ENCODE measurements at places on chromosomes 6 and 20.

DNA sequence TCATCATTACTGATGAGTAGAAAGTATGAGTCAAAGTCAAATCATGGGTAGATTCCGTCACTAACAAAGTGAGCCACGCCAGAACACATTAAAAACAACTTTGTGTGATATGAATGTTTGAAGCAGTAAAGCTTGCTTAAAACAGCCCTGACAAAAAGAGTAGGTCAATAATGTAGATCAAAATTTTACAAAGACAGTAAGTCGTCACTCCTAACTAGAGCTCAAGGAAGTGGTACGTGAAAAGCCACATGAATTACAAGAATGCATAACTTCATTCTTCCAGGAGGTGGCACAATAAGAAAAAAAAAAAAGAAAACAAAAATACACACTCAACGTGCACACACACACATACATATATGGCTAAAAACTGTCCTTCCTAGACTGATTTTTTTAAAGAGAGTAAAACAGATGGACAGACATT is 69.9 kb downstream of the HACE1 start:
- no peak for DNase-seq

DNA sequence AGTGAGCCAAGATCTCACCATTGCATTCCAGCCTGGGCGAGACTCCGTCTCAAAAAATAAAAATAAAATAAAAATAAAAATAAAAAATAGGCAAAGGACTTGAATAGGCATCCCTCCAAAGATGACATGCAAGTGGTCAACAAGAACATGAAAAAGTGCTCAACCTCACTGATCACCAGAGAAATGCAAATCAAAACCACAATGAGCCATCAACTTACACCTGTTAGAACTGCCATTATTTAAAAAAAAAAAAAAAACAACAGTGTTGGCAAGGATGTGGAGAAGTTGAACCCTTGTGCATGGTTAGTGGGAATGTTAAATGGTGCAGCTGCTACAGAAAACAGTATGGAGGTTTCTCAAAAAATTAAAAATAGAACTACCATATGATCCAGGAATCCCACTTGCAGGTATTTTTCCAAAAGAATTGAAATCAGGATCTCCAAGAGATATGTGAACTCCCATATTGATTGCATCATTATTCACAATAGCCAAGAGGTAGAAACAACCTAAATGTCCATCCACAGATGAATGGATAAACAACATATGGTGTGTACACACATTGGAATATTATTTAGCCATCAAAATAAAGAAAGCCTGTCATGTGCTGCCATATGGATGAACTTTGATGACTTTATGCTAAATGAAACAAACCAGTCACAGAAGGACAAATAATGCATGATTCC is 2.8 kb downstream of the C20orf203 start:
- DNase-seq: no peak

GRCh38 chr6:117078624-117079023 is 186.7 kb upstream of the VGLL2 start:
- no peak for DNase-seq

- DNase-seq: no peak
These were observed 63.5 kb downstream of the HACE1 start for GRCh38 chr6:104796031-104796785.

- no peak for DNase-seq
These were observed 62.3 kb downstream of the ESR1 start for GRCh38 chr6:151869787-151870186.

DNA sequence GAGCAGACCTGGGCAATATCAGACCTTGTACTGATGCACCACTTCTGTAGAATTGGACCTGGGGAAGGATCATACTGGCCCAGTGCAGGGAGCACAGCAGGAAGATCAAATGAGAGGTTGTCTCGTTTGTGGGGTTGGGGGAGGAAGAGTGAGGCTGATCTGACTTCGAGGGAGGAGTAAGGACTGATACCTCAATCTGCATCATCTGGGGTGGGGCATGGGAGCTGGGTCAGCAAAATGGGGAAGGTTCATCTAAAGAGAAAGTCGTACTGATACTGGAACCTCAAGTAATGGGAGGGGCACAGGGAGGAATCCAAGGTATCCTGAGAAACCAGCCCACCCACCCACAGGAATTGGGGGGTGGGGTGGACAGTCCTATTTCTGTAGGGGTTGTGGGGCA is 3.7 kb downstream of the RNF39 start:
- no peak for DNase-seq

DNA sequence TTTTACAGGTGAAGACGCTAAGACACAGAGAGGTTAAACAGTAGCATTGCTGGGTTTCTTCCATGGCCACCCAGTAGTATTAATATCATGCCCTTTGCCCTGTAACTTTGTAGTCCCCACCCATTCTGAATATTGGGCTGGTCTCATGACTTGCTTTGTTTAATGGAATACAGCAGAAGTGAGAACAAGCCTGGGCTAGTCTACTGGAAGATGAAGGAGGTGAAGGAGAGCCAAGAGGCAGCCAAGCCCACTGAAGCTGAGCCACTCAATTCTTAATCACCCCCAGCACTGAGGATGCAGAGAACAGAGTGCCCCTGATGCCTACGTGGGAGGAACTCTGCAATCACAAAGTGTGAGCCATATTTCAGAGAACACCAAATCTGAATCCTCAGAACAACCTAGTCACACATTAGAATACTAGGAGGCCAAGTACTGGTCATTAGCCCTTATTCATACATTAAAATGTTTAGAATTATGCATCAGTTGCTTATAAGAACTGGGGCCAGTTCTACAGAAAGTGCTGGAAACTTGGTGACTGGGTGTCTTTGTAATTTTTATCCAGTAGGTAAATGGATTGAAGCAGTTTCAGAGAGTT is 270.1 kb upstream of the PRND start:
- DNase-seq: no peak

DNA sequence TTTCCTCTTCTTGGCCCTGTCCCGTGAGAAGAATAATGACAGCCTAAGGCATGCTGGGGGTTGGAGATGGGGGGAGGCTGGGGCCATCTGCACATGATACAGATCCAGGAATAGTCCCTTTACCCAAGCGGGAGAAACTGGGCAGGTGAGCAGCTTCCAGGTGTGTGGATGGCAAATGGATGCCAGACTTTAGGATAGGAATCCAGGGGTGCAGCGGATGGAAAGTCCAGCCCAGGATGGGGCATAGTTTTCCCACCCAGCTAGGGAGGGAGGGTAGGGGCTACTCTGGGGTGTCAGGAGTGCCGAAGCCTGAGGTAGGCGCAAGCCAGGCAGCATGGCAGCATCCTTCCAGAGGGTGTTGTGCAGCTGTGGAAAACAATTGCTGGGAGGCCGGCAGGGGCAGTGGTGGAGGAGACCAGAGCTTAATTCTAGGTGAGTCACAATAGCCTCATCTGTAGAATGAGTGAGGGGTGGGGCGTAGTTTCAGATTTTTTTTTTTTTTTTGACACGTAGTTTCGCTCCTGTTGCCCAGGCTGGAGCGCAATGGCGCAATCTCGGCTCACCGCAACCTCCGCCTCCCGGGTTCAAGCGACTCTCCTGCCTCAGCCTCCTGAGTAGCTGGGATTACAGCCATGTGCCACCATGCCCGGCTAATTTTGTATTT is 15.4 kb upstream of the FAM110A start:
- DNase-seq: no peak

GRCh38 chr6:148316308-148316707 is 26.3 kb upstream of the SASH1 start:
- no peak for DNase-seq

All from right renal cortex interstitium (tissue), 3 donors.